ENCODE measurements at places on chromosomes 12 and 14. TPM values are rescaled to one million over a fixed set of nuclear protein-coding genes. Genes with fewer than 3 reads are reported as not detected.

- peaks cover 42% of the 10 kb centered on the region for H3K36me3 ChIP-seq
- no peak overlapping the region for H3K4me3 ChIP-seq
- peaks cover 23% of the 10 kb centered on the region for H3K4me1 ChIP-seq
Observed at GRCh38 chr14:71358209-71358931, 451.1 kb downstream of the PCNX1 start.

DNA sequence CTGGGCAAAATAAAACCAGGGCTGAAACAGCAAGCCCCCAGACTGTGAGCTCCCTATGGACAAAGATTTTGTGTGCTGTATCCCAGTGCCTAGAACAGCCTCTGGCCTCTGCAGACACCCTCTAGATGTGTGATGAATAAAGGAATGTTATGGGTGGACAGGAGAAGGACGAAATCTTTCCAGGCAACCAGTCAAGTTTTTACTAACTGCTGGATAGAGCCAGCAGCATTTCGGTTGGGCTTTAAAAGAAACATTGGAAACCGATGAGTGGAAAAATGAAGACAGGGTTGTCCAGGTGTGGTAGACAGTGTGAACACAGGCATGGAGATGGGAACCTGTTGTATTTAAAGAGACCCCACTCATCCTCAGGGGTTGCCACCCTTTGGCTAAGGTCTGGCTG, 4.0 kb downstream of the CHGA start:
- H3K27ac ChIP-seq: no peak overlapping the region
- no peak overlapping the region for H3K4me3 ChIP-seq
- H3K4me1 ChIP-seq: no peaks in the 10 kb centered on the region
- H3K36me3 ChIP-seq: no peaks in the 10 kb centered on the region
- H3K27me3 ChIP-seq: peaks cover 10% of the 10 kb centered on the region

GRCh38 chr12:12747278-12747677, 30.1 kb downstream of the CDKN1B start:
- no peak for DNase-seq
- no peaks in the 10 kb centered on the region for H3K27me3 ChIP-seq
- H3K36me3 ChIP-seq: peaks cover 61% of the 10 kb centered on the region
- H3K4me3 ChIP-seq: no peak overlapping the region
- H3K4me1 ChIP-seq: peaks cover 19% of the 10 kb centered on the region

DNA sequence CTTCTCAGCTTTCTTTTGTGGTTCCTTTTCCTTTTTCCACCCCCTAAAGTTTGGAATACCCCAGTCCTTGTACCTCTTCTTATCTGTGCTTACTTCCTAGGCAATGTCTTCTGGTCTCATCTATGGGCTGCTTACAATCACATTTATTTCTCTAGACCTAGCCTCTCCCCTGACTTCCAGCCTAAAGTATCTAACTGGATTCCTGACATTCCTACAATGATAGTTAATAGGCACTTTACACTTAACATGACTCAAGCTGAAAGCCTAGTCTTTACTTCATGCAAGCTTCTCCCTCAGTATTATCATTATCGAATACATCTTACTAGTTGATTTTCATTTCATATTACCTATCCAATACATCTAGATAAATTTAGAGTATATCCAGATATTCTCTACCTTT, 21.2 kb downstream of the CLECL1 start:
- H3K27me3 ChIP-seq: no peaks in the 10 kb centered on the region
- H3K36me3 ChIP-seq: peaks cover 41% of the 10 kb centered on the region
- no peak overlapping the region for H3K27ac ChIP-seq
- H3K4me1 ChIP-seq: peaks cover 37% of the 10 kb centered on the region
- no peak for DNase-seq

AQP2 gene
- total RNA-seq: not detected

DNA sequence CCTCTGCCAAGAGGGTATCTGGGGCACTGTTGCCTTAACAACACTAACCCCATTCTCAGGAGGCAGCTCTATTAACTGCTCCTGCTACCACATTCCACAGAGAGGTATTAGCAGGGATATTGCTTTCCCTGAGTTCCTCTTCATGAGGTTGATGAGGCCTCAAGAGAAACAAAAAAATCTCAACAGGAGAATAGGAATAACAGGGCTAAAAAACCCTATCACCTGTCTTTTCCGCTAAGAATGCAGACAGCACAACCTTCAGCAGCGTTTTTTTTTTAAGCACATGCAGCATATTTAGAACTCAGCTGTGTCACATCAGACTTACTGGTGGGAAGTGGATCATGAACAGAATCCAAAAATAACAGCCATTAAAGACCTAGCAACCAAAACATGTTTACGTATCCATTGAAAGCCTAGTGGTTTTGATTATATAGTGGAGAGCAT, 29.2 kb downstream of the ATF7 start:
- H3K36me3 ChIP-seq: peaks cover 21% of the 10 kb centered on the region
- no peak for DNase-seq
- no peak overlapping the region for H3K27ac ChIP-seq
- no peaks in the 10 kb centered on the region for H3K27me3 ChIP-seq
- peaks cover 3% of the 10 kb centered on the region for H3K4me1 ChIP-seq

DNA sequence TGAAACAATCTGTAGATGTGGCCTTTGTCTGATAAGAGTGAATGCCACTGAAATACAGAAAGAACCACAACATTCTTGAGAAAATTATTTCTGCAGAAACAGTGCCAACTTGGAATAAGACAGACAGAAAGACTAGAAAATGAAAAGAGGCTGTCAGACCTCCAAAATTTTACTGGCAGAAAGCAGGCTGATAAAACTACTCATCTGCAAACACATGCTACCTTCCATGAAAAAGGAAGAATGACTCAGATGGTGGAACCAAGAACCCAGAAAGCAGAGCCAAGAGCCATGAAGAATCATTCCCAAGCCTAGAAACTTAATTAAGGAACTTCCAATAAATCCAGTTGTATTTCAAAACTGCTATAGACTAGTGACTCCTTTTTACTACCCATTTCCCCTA, 31.9 kb upstream of the OSBPL8 start:
- H3K36me3 ChIP-seq: no peaks in the 10 kb centered on the region
- no peak overlapping the region for H3K4me3 ChIP-seq
- peaks cover 13% of the 10 kb centered on the region for H3K4me1 ChIP-seq

RDH5 gene
- total RNA-seq: 25.8 TPM

GRCh38 chr14:102811971-102812370, 34.7 kb downstream of the TRAF3 start:
- peaks cover 25% of the 10 kb centered on the region for H3K36me3 ChIP-seq
- no peaks in the 10 kb centered on the region for H3K27me3 ChIP-seq
- H3K27ac ChIP-seq: no peak overlapping the region
- peaks cover 61% of the 10 kb centered on the region for H3K4me1 ChIP-seq

FAM186B gene
- 0.15 TPM for total RNA-seq

GRCh38 chr14:24206260-24207103, 986 bp downstream of the TSSK4 start:
- peaks cover 88% of the 10 kb centered on the region for H3K36me3 ChIP-seq
- no peak overlapping the region for H3K4me3 ChIP-seq
- H3K4me1 ChIP-seq: peaks cover 18% of the 10 kb centered on the region

Data from activated CD4-positive, alpha-beta T cell treated with anti-CD3 and anti-CD28 coated beads, Interleukin-2, amount 10 ng/mL, durations not matched to agents 7 days and 5 days (primary cell).